Endothelial cell (in vitro differentiated cells): ENCODE measurements at places on chromosomes 1 and 21. TPM values are rescaled to one million over a fixed set of nuclear protein-coding genes. Genes with fewer than 3 reads are reported as not detected.
A peak's percentile ranks its signal among the peaks of the same experiment; 100 is the strongest.

DNA sequence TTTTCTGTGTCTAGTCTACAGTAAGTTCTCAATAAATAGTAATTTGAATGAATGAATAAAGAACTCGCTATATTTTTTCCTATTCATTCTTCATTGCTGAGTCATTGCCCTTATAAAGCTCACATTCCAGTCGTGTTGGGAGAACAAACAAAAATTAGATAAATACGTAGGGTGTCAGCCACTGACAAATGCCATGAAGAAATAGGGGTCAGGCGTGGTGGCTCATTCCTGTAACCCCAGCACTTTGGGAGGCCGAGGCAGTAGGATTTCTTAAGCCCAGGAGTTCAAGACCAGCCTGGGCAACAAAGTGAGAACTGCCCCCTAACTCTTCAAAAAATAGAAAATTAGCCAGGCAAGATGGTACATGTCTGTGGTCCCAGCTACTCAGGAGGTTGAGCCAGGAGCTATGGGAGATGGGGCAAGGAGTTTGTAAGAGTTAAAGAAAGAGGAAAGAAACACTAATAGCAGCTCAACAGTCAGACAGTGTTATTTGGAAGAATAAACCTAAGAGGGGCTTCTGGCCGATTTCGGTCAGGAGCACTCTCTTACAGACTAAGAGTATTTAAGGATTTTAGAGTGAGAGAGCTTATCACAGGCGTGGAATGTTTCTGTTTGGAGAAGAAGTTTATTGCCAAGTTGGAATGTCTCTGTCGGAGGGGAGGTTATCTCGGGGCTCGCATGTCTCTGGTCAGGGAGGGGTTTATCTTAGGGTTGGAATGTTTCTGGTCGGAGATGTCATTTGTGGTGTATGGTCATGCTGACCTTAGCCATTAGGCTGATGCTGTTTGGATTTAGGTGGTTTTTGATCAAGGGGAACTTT lies 1.8 kb upstream of the CHML start:
- no peak for DNase-seq

Gene KLF17
- 0.23 TPM for total RNA-seq

Gene PTPN22
- total RNA-seq = 0.87 TPM

DNA sequence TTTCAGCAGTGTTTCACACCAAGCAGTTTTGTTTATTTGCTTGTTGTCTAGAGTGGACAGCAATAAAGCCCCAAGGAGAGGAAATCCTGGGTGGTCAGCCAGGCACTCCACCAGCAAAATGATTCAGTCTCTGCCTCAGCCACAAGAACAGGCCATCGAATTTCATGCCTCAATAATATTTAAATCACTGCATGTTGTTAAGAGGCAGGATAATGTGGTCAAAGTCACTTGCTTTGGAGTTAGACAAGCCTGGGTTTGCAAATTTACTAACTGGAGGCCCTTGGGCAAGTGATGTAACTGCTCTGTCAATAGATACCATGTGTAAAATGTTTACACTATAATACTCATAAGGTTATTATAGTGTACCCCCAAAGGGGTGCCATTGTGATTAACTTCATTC lies 349.6 kb downstream of the LMO4 start:
- no peak for DNase-seq

- DNase-seq = no peak
Observed at GRCh38 chr21:43332861-43333297, 94.1 kb downstream of the SIK1 start.

Gene PTCH2
- total RNA-seq = 0.51 TPM

Gene FCRL5
- not detected for total RNA-seq

DNA sequence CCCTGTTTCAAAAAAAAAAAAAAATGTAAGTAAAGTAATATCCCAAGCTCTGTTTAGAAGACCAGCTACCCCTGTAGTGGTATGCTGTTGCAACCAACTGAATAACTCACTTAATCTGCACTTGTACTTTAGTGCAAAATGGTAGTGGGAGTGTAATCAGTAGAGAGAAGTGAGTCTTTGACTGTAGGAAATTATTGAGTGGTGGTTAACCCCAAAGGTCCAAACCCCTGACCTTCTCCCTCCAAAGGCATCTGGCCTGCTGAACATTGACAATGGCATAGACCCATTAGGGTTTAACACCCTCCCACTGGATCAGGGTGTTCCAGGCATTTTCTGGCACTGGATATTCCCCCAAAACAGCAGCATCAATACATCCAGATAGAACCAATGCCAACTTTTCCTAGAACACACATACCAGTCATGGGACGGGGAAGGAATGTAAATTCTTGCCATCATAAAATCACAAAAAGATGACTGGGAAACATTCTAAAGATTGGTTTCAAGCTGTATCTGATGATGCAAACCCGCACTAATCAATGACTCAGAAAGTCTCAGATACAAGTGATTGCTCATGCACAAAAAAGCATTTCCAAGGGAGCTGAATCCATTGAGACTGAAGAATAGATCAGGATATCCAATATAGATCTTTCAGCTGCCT lies 110.3 kb downstream of the MRPL39 start:
- DNase-seq = no peak

Gene PLA2G2A
- total RNA-seq = not detected

- DNase-seq = no peak
Observed at GRCh38 chr1:25033828-25034705, 104.0 kb upstream of the RUNX3 start.

- DNase-seq = no peak
Observed at GRCh38 chr1:1094981-1095380, 20.9 kb upstream of the RNF223 start.

Gene GRIK1
- total RNA-seq = not detected

- DNase-seq = no peak
Observed at GRCh38 chr1:74513411-74514300, 1.2 kb upstream of the LRRC53 start.

- no peak for DNase-seq
Observed at GRCh38 chr1:201356236-201356635, 21.2 kb downstream of the TNNT2 start.

- no peak for DNase-seq
Observed at GRCh38 chr1:109816175-109816811, 52.6 kb upstream of the EPS8L3 start.

Gene SORT1
- total RNA-seq = 49.0 TPM

- no peak for DNase-seq
Observed at GRCh38 chr1:221415651-221416050, 326.2 kb downstream of the DUSP10 start.

Gene NPR1
- total RNA-seq = 57.1 TPM

DNA sequence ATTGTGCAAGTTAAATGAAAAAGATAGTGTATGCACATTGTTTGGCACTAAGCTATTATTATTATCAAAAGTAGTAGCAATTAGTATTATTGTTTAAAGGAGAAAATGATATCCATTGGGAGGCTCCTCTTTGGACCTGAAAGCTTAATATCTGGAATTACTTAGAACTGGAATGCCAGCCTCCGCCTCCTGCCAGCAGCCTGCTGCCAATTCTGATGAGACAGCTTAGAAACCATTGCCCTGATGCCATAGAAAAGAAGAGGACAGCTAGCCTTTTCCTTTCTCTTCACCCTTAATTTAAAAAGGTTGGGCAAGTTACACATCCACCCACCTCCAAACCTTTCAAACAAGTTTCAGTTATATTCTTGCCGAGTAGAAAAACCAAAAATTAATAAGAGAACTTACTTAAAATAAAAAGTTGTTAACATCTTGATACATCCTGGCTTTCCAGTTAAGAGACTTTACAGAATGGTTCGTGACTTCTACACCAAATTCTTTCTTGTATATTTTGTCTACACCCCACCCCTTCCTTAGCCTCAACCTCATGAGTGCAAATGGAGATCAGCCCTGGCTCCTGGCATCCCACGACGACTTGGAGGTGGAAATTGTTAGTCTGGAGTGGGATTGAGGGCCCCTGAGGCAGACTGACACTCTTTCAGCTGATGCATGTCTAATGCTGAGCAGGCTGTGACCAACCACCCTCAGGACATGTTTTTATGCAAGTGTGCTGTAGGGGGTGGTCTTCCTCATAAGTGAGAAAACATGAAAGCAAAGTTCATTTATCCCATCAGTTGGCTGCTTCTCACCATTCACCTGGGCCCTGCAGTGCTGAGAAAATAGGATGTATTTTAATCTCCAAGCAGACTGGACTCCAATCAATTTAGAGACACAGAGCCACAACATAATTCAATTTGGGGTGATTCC lies 120.6 kb downstream of the KCNJ15 start:
- no peak for DNase-seq

Gene KCNJ9
- 0.05 TPM for total RNA-seq

DNA sequence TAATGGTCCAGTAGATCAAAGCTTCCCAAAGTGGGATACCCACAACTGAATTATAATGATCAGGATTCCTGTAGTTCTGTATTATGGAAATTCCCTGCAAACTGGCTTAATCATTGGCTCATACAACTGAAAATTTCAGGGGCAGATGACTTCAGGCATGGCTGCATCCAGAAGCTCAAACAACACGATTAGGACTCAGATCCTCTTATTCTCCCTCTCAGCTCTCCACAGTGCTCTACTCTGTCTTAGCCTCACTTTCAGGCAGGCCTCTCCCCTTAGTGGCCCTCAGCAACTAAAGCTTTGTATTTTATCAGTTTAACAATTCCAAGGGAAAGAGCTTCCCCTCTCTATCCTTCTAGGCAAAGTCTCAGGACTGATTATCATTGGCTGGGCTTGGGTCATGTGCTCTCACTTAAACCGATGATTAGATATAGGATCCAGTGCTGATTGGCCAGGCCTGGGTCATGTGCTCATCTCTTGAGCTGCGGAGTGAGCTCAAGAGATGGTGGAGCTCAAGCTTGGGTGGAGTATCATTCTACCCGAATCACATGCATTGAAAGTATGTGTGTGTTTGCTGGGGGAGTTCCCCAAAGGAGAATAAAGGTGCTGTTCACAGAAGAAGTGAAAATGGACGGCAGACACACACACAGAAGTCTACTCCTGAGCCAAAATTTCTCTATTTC lies 57.9 kb upstream of the RUNX3 start:
- DNase-seq = no peak

- no peak for DNase-seq
Observed at GRCh38 chr1:202680586-202681352, 29.5 kb downstream of the SYT2 start.

Gene TSNAX
- 35.4 TPM for total RNA-seq

Gene PPP1R8
- 46.9 TPM for total RNA-seq

GRCh38 chr1:2148691-2149090 lies 45.9 kb downstream of the FAAP20 start:
- no peak for DNase-seq

Gene OLIG2
- 0.33 TPM for total RNA-seq

Gene OR6Y1
- not detected for total RNA-seq

Gene GNG12
- 26.2 TPM for total RNA-seq

DNA sequence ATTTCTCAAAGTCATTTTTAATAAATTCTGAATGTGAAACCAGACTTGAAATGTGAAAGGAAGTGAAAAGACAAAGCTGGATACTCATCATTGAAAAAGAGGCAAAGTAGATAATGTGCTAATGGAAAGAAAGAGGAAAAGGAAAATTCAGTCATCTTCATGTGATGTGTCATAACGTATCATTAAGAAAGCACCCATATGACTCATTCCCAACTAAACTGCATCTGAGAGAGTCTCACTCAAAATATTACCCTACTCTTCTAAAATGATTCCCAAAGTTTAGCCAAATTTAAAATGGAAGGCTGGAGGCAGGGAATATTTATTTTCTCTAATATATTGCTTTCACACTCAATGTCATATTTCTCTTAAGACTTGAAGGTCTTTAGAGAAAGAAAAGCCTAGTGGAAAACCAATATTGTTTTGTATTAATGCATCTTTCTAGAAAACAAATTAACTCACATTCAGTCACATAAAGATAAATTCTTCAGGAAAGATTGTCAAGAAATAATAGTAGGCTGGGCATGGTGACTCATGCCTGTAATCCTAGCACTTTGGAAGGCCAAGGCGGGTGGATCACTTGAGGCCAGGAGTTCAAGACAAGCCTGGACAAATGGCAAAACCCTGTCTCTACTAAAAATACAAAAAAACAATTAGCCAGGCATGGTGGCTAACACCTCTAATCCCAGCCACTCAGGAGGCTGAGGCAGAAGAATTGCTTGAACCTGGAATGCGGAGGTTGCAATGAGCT lies 129.9 kb downstream of the SLC30A10 start:
- DNase-seq = no peak

GRCh38 chr1:2204415-2205190 lies 10.0 kb upstream of the FAAP20 start:
- peak; percentile 84 for DNase-seq
